Muscle of leg (tissue), 16 donors: ENCODE measurements at places on chromosomes 3 and 15. TPM values are rescaled to one million over a fixed set of nuclear protein-coding genes. Genes with fewer than 3 reads are reported as not detected.

The CLDN18 gene
- total RNA-seq: not detected

The ARL14 gene
- not detected for total RNA-seq

The ATP13A5 gene
- 0.09 TPM for total RNA-seq

DNA sequence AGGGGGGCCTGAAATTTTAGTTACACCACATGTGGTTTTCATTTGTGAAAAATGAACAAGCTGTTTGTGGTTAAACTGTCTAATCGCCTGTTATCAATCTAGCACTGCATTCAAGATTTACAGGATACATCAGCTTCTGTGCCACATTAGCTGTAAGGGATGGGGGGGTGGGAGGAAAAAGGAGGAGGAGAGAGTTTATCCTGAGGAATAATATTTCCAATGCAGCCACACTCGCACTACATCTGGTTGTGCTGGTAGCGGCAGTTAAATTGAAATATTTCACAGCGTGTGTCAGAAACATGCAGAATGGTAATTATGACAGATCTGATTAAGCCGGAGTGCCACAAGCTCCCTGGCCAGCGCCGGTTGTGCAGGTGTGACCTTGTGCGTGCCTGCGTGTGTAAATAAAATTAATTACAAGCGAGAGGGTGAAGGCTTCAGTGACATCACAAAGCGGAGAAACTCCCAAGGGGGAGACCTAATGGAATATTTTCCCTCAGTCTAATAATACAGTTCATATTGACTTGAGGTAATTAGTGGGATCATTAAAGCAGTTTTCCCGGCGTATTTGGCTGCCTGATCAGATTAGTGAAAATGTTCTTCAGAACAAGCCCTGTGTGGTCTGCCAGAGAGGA lies 55.5 kb downstream of the SATB1 start:
- no peak overlapping the region for H3K4me3 ChIP-seq
- H3K27ac ChIP-seq: no peak overlapping the region
- DNase-seq: no peak
- H3K36me3 ChIP-seq: peaks cover 6% of the 10 kb centered on the region
- no peaks in the 10 kb centered on the region for H3K27me3 ChIP-seq

DNA sequence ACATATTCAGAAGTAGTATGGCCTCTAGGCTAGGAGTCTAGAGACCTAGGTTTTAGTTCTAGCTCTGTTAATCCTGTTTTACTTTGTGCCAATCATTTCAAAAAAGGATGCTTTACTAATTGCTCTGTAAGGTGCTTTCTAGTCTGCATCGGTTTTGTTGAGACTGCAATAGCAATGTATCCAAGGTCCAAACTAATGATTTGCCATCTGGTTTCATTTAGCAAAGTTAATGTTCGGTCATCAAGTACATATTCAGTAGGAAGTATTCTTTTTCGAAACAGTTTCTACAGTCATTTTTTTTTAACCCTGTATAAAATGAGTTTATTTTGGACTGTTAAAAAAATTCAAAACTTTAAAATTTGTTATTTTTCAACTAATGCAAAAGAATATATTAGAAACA lies 2.0 kb upstream of the GALK2 start:
- H3K36me3 ChIP-seq: no peaks in the 10 kb centered on the region
- H3K27me3 ChIP-seq: no peaks in the 10 kb centered on the region
- H3K4me1 ChIP-seq: peaks cover 7% of the 10 kb centered on the region
- DNase-seq: peak; percentile 81
- H3K27ac ChIP-seq: no peak overlapping the region
- no peak overlapping the region for H3K4me3 ChIP-seq

DNA sequence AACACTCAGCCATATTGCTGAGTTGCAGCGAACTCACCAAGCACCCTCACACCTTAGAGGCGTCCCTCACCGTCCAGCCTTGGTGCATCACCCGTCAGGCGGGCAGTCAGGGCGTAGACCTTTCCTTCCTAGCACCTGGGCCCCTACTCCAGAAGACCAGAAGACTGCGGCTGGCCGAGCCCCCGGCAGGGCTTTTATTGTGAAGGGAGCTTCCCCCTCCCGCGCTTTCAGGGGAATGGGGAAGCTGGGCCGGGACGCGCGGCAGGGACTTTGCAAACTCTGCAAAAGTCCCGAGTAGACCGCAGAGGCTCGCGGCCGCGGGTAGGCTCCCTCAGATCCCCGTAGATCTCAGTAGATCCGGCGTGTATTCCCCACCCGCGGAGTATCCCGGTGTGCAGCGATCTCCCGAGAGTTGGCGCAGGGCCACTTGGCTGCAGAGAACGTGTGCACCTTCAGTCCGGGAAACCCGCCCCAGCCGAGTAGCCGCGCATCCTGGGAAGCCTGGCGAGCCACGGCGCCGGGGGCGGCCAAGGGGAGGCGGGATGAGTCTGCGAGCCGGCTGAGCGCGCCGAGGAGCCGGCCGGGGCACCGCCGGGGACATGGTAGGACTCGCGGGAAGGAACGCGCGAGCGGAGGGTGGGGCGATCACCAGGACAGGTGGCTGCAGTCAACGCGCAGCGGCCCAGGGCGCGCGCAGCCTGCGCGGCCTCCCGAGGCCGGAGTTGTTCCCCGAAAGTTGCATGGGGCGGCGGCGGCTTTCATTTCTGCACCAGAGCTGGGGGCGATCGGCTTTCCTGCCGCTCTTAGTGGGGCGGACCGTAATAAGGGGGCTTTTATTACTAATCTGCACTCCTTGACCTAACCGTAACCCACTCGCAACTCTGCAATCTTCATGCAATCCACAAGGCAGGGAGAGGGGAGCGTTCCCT lies at the start of gene GASK1A:
Gene GASK1A (plus strand): TSS at position 268 of the 929 bp plus-strand sequence. CDS start 332 bp downstream, at position 600.
- peak within 1 kb of the TSS; percentile 6 for H3K27ac ChIP-seq
- H3K27me3 ChIP-seq: peaks cover 19% of the 10 kb centered on the region
- no peaks in the 10 kb centered on the region for H3K36me3 ChIP-seq
- peaks cover 12% of the 10 kb centered on the region for H3K4me1 ChIP-seq

GRCh38 chr3:111802163-111802625 lies 56.9 kb upstream of the PHLDB2 start:
- peak overlapping the region; percentile 65 for H3K27ac ChIP-seq
- H3K27me3 ChIP-seq: no peaks in the 10 kb centered on the region
- peaks cover 2% of the 10 kb centered on the region for H3K4me1 ChIP-seq
- no peak overlapping the region for H3K4me3 ChIP-seq
- DNase-seq: peak; percentile 84
